Activated CD4-positive, alpha-beta T cell treated with anti-CD3 and anti-CD28 coated beads, Interleukin-2, amount 50 U/mL, for 48 hours (primary cell): ENCODE measurements at places on chromosomes 4 and X.
A peak's percentile ranks its signal among the peaks of the same experiment; 100 is the strongest.

DNA sequence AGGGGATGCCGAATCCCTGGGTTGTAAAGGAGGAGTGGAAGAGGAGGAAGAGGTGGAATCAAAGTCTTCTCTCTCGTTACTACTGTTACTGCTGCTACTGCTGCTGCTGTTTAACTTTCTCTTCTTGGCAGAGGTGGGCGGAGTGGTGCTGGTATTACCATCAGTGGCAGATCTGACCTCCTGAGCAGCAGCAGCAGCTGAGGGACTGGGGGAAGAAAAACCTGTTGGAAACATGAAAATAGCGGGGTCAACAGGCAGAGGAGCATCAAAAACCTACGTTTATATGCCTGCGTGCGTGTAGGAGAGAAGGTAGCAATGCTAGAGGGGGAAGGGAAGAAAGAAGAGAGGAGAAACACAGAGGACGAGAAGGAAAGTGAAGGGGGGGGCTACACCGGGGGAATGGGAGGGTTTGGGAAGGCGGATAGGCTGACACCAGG lies 339 bp downstream of the CUL4B start:
- peak; percentile 45 for DNase-seq

- no peak for DNase-seq
Measured at GRCh38 chr4:183801457-183802165, 103.5 kb upstream of the STOX2 start.

- no peak for DNase-seq
Measured at GRCh38 chr4:41939016-41939626, 3.9 kb downstream of the TMEM33 start.

DNA sequence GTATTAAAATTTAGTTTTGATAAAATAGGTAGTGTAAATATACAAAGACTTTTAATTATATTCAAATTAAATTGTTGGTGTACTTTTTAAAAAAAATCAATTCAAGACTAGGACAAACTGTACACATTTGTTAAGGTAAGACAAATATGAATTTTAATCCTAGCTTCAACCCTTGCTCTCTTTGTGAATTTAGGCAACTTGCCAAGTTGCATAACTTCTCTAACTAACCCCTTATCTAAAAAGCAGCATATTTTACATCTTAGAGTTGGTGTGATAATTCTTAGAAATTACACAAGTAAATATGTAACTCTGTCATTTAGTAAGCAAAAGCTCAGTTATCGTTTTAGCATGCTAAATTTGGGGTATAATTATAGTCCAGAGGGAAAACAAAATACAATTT lies 78.1 kb upstream of the FSTL5 start:
- DNase-seq = no peak

- DNase-seq = no peak
Measured at GRCh38 chr4:188399834-188400233, 260.6 kb downstream of the TRIML1 start.

- DNase-seq = no peak
Measured at GRCh38 chr4:155999725-156000124, 46.1 kb upstream of the CTSO start.

GRCh38 chr4:123381996-123382395 lies 14.6 kb upstream of the SPRY1 start:
- no peak for DNase-seq

GRCh38 chrX:94058728-94059382 lies 384.8 kb downstream of the FAM133A start:
- peak; percentile 1 for DNase-seq

DNA sequence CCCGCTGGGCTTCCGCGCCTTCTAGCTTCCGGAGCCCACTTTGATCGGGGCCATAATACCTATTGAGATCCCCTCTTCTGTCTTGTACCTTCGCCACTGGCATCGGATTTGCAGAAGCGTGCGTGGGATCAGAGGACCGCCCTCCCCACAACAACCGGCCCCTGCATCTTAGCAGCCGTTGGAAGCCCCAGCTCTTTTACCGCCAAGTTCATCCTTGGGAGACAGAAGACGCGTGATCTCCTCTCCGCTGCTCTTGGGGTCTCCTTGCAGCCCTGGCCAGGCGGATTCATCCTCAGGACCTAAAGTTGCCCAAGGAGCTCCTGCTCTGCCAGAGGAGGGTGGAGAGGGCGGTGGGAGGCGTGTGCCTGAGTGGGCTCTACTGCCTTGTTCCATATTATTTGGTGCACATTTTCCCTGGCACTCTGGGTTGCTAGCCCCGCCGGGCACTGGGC lies 1.6 kb downstream of the SLIT2 start:
- no peak for DNase-seq

DNA sequence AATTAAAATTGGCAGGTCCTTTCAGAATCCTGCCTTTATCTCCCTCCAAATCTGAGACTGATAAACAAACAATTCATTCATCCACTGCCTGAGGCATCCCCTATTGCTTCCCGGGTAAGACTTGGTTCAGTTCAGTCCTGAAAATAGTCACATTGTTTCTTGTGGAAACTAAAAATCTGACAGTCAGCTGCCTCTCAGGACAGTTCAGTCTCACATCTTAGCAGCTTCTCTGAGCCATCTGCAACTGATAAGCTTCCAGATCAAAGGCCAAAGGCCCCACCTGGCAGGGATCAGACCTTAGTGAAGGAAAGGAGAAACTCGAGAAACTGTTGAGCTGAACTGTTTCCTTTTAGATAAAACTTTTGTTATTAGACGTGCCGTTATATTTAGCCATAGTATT lies 264.5 kb downstream of the IL15 start:
- no peak for DNase-seq

DNA sequence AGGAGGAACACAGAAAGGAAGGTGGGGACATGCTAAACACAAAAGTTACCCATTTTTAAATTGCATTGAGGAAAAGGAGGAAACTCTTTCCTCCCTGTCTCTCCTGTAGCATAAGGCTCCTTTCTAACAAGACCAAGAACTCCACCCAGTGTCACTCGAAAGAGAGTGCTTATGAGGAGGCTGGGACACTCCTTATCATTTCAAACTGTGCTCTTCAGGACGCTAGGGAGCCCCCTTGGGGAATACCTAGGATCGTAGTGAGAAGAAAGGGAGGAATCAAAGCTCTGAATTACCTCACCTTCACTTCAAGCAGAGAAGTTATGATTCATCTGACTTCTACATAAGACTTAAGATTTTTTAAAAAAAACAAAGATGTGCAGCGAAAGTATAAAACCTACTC lies 65.5 kb downstream of the F9 start:
- DNase-seq = no peak

DNA sequence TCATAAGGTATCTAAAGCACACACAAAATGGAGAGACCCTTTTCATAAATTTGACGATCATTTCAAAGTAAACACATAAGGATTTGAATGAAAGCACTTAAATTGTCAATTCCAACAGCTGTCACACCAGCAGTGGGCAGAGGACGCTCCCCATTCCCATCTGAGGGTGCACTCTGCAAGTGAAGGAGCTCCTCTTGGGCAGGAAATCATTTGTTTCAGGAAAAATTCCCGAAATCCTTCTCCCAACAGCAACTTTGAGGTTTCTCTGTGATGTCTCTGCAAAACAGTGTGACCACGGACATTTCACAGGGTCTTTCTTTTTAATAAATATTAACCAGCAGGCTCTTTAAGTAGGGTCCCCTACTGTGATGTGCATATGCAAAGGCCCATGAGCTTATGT lies 111.0 kb downstream of the EPHA5 start:
- DNase-seq = no peak

- DNase-seq = peak; percentile 92
Measured at GRCh38 chrX:12949927-12950656, 24.8 kb upstream of the TMSB4X start.

GRCh38 chrX:135596495-135596894 lies 76.0 kb downstream of the INTS6L start:
- peak; percentile 61 for DNase-seq

DNA sequence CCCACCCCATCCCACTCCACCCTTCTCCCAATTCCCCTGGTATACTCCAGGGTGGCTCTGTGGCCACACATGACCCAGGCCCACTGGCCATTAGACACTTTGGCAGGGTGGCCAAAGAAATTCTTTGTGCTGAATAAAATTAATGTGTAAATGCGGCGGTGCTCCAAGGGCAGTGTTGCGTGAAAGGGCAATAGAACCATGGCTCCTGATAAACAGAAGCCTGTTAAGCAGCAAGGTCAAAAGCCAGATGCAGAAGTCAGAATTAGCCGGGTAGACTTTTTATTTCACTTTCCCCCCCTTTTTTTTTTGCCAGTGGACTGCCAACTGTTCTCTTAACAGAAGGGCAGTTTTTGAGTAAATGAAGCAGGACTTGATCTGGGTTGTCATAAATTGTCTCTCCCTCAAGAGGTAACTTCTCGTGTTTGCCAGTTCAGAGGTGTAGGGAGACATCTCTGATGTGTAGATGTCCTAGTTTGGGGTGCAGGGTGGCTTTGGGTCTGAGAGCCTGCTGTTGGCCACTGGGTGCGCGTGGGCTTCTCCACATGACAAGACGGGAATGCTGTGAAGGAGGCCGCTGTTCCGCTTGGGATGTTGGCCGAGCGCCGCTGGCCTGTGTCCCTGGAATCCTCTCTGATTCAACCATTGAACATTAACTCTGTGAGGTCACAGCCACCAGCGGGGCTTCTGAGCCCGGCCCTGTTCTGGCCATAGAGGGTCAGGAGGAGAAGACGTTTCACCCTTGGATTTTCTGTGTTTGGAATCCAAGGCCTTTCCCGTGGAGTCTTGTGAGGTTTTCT lies 139.5 kb downstream of the TBL1X start:
- no peak for DNase-seq

- DNase-seq = no peak
Measured at GRCh38 chr4:41611881-41612871, 74.2 kb downstream of the LIMCH1 start.

DNA sequence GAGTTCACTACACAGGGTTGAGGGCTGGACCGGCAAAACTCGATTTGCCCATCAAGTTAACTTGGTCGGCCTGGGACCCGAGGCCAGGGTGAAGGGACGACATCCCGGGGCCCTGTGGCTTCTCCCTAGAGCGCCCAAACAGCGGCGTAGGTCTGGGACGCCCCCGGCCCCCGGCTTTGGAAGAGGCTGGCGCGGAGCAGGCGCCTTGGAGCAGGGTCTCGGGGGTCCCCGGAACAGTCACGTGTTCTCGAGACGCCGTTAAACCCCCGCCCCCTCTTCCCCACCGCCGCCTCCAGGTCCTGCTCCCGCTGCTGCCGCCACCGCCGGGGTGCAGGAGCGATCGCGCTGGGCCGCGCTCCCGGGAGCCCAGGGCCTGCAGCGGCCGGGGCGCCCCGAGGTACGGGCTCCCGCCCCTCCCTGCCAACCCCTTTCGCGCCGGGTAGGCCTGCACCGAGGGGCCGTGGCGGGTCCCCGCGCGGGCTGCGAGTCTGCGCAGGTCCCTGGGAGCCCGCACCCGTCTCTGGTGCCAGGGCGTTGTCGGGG lies at the start of gene NPY5R:
Gene NPY5R (plus strand): TSS at position 289 of the 543 bp plus-strand sequence. CDS start 6,382 bp downstream, outside the sequence.
- no peak for DNase-seq

DNA sequence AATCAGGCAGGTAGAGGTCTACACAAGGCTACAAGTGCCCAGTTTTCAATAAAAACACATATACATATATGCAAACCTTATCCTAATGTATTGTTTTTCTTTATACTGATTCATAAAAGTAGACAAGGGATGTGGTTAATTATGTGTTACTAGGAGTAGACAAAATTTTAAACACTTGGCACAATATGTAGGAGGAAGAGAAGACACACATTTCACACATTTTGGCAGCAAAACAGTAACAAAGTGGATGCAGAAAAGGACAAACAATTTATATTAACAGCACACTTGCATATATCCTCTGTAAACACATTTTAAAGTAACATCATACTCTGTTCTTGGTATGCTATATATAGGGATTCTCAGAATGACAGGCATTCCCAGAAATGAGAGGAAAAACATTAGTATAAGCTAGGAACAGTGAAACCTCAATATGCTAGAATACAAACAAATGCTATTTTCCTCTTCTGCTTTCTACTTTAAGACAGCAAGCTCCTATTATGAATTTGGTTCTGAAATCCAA lies 63.8 kb downstream of the GPRIN3 start:
- DNase-seq = no peak

DNA sequence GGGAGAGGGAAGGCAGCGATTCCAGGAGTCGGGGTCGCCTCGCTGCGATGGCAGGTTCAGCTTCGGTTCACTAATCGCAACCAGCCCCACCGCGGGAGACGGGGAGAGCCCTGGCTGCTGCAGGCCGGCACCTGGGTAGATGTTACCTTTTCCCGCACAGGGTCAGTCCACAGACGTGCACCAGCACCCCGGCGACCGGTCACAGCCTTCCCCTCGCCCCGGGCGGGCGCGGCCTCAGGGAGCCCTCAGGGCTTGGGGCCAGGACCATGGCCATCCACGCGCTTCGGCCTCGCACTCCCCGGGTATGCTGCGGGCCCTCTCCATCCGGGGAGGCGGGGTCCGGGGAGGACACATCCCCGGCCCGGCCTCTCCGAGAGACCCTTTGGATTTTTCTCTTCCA lies 26.1 kb upstream of the EXOC1L start:
- no peak for DNase-seq

GRCh38 chr4:82773057-82773456 lies 25.5 kb downstream of the SCD5 start:
- no peak for DNase-seq
